Suprapubic skin (tissue), 4 donors: ENCODE measurements at places on chromosomes 3 and 15.

GRCh38 chr3:44506961-44507360 lies 29.5 kb upstream of the ZNF445 start:
- no peak for DNase-seq

DNA sequence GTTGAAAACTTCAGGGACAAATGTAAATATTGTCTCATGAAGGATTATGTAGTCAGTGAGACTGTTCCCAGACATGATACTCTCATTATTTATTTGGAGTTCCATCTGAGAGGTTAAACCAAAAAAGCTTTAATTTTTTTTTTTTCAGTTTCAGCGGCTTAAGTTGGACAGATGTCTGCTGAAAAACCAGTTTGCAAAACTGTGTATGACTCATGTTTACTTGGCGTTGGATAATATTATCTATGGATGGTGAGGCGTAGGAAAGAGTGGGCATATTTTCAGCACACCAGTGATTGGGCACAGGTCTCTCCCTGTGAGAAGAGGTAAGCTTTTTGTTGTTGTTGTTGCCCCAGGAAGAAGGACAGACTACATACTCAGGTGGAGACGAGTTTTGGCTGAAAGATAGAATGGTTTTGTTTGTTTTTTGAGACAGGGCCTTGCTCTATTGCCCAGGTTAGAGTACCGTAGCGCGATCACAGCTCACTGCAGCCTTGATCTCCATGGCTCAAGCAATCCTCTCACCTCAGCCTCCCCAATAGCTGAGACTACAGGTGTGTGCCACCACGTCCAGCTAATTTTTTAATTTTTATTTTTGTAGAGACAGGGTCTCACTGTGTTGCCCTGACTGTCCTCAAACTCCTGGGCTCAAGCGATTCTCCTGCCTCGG lies 16.4 kb upstream of the ANXA2 start:
- no peak for DNase-seq

DNA sequence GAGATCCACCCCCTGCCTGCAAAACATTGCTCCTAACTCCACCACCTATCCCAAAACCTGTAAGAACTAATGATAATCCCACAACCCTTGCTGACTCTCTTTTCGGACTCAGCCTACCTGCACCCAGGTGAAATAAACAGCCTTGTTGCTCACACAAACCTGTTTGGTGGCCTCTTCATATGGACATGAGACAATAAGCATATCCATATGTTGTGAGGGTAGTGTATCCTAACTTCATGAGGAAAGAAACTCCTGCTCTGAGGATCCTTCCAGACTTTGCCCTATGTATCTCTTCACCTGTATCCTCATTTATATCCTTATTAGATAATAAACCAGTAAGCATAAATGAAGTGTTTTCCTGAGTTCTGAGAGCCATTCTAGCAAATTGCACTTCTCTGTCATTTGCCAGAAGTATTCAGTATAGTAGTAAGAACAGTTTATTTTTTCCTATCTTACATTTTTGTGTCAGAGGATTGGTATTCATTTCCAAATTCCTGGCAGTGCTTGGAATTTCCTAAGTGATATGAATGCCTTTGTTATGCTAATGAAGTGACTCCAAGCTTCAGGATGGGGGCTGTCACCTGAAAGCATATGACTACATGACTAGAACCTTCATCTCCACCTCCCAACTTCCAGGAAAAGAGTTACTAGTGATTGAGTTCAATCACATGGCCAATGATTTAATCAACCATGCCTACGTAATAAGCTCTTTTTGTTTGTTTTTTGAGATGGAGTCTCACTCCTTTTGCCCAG lies 30.2 kb downstream of the TTBK2 start:
- no peak for DNase-seq

DNA sequence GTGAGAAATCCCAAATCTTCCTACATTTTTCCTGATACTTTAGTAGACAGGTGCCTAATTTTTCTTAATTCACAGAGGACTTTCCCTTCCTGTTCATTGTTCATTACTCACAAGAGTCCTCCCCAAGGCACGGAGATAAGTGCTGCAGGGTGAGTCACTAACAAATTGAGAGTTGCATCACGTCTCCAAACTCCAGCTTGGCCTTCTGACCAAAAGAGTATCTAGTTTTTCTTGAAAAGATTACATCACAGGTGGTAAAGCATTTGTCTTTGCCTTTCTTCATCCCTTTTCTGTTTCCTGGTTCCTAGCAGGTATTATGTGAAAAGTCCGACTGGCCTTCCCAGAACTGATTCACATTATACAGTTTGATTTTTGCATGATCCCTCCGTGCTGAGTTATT lies 24.9 kb upstream of the RASGRP1 start:
- no peak for DNase-seq

- no peak for DNase-seq
These were observed 15.0 kb downstream of the TIGIT start for GRCh38 chr3:114308830-114309229.

DNA sequence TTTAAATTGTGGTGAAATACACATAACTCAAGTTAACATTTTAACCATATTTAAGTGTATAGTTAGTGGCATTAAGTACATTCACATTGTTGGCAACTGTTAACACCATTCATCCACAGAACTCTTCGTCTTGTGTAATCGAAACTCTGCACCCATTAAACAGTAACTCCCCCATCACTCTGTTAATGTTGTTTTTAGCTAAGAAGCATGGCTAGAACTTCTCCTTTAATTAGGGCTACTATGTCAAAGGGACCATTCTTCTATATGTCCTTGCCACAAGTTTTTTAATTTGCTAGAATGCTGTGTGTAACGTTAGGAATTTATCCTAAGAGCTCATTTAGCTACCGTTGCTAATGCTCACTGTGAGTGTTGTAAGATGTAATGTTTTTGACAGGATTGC lies 60.6 kb downstream of the MAP2K5 start:
- DNase-seq: no peak

DNA sequence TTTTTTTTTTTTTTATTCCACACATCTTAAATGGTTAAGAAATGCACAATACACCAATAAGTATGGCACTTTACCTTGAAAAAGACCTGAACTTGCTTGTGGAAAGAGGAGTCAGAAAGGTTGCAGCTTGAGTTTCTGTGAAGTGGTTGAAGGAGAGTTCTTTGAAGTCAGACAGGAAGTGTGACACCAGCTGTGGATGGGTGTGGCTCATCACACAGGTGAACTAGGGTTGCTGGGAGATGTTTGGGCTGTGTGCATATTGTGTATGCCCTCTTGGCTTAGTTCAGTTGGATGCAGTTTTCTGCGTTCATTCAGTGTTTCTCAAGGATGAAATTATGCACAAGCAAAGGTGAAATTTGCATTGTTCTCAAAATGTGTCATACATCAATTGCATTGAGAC lies 6.3 kb downstream of the AEN start:
- no peak for DNase-seq

DNA sequence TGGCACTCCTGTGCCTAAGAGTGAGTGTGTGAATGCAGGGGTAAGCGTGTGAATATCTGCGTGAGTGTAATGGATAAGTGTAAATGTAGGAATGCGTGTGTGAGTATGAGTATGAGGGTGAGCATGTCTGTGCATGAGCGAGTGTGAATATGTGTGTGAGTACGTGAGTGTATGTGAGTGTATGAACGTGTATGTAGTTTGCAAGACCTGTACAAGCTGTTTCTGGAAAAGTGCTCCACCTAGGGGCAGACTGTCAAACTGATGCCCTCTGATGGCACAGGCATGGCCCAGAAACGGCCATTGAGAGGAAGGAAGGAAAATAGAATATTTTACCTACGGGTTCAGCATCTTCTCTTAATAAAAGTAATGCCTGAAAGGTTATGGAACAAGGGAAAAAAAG lies 24.4 kb upstream of the FRMD4B start:
- DNase-seq: peak; percentile 78

- no peak for DNase-seq
These were observed 2.8 kb downstream of the VPS13C start for GRCh38 chr15:62057341-62057980.

- no peak for DNase-seq
These were observed 53.4 kb upstream of the VILL start for GRCh38 chr3:37937156-37937555.

DNA sequence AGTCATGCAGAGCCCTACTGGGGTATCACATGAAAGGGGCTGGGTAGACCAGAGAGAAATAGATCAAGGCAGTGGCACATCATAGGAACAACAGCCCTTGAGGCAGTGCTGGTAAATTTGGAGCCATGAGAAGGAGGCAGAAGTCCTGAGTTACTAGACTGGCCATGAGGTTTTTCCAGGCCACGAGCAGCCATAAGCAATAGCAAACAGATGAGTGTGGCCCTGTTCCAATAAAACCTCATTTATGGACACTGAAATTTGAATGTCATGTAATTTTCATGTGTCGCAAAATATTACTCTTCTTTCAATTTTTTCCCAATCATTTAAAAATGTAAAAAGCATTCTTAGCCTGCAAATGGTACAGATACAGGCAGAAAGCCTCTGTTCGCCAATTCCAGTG lies 28.1 kb upstream of the LRRN1 start:
- DNase-seq: no peak

DNA sequence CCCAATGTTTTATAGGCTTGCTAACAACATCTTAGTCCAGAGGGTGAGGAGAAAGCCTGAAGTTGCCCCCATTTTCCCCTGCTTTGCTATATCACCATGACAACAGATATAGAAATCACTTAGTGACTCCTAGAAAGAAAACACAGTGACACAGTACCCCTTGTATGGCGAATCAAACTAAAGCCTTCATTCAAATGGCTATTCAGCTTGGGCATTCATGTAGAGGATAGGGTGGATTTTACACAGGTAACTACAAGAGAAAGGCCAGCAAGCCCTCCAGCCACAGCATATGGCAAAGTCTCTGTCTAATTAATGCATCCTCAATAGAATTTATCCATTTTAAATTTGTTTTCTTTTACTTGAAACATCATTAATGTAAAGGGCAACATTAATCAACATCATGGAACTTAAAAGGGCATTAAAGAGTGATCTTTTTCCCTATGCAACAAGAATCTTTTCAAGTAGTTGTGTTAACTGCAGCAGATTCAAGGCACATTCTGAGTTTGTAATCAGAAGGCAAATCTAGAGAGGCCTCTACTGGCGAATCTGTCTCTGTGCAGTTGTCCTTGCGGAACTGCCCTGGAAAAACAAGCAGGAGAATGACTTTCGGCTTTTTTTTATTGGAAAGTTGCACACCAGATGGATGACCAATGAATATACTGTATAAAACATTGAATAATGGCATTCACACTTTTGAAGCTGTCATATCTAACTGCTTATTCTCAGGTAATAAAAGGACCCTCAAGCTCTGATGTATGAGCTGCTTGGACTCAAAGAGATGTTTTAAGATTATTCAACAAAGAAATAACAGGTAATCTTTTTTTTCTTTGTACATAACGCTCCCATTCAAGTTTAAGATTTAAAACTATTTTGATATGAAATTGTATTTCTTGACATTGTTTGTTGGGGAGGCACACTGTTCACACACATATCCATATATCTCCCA lies 621.7 kb upstream of the AGTR1 start:
- no peak for DNase-seq

- DNase-seq: no peak
These were observed 1098.2 kb downstream of the ZPLD1 start for GRCh38 chr3:103532986-103533385.

GRCh38 chr15:100169615-100170290 lies 172.0 kb downstream of the ADAMTS17 start:
- DNase-seq: no peak

- DNase-seq: no peak
These were observed 4.4 kb downstream of the GATA2 start for GRCh38 chr3:128488636-128488990.

GRCh38 chr3:66401675-66402491 lies 98.9 kb downstream of the LRIG1 start:
- no peak for DNase-seq

- DNase-seq: no peak
These were observed 255.1 kb upstream of the CMC1 start for GRCh38 chr3:27986234-27986879.

DNA sequence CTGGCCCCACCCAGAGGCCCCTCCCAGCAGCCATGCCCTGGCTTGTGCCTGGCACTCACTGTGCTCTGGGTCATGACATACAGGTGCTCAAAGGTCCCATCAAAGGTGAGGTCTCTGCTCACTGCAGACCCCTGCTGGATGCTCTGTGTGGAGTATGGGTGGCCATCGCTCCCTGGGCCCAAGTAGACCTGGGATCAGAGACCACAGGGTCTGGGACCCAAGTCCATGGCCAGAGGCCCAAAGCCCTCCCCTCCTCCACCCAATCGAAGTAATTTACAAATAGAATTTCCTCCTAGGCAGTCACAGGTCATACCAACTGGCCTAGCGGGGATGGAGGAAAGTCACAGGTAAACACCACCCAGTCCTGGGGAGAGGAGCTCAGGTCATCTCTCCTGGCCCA lies 7.6 kb downstream of the PLXNB1 start:
- no peak for DNase-seq

GRCh38 chr3:126197854-126198584 lies 17.6 kb upstream of the ALDH1L1 start:
- DNase-seq: no peak

DNA sequence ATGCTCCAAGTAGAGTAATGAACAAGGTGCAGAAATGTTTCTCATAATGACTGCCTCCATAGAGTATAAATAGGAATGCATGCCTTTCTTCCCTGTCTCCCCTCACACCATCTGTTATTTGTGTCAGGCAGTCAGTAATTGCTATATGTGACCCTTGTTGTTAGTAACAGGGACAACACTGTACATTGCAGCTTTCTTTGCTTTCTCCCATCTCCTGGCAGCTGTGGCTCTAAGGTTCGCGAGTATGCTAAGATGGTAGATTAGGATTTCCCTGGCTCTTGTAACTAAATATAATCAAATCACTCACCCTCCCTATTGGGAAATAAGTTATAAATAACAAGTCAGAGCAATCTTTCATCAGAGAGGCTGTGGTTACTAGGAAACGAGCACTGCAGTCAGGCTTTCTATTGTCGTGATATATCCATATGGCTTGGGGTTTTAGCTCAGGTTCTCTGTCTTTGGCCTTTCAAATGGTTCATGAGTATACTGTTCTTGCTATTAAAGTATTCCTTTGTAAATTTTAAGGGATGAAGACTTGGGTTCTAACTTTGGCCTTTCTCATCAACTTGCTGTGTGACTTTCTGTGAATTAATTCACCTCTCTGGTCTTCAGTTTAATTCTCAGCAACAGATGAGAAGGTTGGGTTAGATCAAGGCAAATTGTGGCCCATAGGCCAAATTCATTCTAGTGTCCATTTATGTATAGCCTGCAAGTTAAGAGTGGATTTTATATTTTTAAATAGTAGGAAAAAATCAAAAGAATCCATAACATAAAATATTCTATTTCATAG lies 8.1 kb upstream of the MINDY4B start:
- no peak for DNase-seq
